ENCODE measurements at places on chromosomes 1 and 21.

- no peak for DNase-seq
Observed at GRCh38 chr1:228363686-228364067, 43.0 kb downstream of the TRIM11 start.

GRCh38 chr1:202656057-202656456 lies 54.2 kb downstream of the SYT2 start:
- DNase-seq = peak; percentile 45

DNA sequence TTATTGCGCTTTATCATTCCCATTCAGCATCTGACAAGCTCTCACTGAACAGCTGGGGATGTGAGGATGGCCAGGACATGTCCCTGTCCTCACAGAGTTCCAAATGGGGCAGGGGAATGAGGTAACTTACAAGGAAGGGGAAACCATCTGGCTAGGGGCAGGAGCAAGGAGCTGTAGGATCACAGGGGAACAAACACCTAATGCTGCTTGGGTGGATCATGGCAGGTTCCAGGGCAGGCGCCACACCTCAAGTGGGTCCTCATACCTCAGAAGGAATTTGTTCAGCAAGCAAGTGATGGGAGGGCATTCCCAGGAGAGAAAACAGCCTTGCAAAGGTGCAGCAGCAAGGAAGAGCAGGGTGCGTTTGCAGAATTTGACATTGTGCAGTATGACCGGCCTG lies 35.1 kb upstream of the GRIK3 start:
- no peak for DNase-seq

- DNase-seq = peak; percentile 20
Observed at GRCh38 chr1:228094432-228095016, 8.6 kb downstream of the C1orf35 start.

DNA sequence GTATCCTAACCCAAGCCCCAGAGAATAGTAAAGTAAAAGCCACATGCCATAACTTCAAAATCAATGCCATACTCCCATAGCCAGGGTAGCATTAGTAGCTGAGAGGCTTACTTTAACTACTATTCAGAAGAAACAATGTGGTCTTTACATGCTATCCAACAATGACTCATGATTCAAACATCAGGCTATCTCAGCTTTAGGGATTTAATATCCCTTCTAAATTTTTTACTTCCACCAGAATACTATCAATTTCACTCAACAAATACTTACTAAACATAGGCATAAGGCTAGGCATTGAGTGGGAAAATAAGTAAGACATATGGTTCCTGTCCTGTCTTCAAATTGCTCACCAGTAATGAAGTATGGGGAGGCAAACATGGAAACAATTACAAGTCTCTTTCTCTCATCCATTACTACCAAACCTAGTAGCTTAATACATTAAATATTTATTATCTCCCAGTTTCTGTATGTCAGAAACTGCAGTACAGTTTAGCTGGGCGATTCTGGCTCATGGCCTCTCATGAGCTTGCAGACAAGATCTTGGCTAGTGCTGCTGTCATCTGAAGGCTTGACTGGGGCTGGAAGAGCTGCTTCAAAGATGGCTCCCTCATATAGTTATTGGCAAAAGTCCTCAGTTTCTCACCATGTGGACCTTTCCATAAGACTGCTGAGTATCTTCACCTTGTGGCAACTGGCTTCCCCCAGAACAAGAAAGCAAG lies 30.7 kb downstream of the EVI5 start:
- no peak for DNase-seq

DNA sequence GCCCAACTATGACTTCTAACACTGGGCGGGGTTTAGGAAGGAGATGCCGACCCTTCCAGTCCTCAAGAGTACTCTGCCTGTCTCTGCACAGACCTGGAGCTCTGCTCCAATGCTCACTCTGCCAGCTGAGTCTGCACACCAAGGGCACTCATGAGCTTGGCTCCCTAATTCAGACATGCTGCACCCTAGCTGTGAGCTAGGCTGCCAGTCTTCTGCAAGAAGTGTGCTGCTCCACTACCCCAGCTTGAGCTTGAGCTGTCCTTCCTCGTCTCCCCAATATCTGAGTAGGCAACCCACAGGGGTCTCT lies 13.2 kb downstream of the TP53BP2 start:
- DNase-seq = peak; percentile 77

- DNase-seq = no peak
Observed at GRCh38 chr1:213934649-213935048, 53.1 kb upstream of the PROX1 start.

DNA sequence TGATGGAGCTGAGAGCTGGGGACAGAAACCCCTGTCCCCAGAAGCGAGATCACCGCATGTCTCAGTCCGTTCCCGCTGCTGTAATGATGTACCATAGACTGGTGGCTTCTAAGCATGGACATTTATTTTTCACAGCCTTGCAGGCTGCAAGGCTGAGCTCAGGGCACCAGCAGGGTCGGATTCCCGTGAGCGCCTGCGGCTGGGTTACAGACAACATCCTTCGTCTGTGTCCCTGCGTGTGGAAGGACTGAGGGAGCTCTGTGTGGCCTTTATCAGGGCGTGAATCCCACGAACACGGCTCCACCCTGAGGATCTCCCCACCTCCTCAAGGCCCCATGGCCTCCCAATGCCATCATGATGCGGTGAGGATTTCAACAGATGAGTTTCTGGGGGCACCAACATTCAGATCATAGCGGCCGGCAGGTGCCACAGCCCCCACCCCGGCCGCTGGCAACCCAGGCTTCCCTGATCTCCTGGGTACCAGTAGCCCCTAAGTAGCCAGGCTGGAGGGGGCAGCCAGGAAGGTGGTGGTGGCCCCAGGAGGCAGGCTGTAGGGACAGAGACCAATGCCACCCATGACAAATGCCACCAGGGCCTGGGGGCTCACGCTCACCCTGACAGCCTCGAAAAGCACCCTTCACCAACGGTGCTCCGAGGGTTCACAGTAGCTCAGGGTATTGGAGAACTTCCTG lies 104.4 kb downstream of the CRYAA start:
- DNase-seq = no peak

DNA sequence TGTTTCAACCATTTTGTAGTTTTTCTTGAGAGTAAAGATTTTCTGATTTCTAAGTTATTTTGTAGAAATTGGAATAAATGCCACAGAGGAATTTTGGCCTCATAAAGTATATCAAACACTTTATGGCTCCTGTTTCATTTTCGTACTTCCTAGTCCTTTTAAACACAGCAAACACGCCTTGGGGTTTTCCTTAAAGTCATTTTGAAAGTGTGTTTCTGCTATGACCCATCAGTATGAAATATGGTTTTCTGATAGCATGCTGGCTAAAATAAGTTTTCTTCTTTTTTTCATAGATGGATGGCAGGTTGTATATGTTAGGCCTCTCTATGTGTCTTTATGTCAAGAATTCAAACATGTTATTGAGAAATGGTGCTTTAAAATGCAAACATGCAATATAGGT lies 940.1 kb upstream of the TMPRSS15 start:
- DNase-seq = no peak

GRCh38 chr1:165645654-165646366 lies 14.8 kb downstream of the MGST3 start:
- DNase-seq = no peak

- no peak for DNase-seq
Observed at GRCh38 chr1:101004670-101005069, 20.9 kb downstream of the DPH5 start.

DNA sequence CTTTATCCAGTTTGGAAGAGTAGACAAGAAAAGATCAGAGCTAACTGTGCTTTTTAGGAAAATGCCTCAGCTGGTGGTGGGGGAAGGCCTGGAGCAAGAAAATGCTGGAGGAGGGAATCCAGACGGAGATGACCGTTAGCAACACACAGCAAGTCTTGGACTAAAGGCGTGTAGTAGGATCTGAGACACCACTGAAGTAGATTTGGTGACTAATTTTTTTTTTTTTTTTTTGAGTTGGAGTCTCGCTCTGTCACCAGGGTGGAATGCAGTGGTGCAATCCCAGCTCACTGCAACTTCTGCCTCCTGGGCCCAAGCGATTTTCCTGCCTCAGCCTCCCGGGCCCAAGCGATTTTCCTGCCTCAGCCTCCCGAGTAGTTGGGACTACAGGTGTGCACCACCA lies 41.2 kb downstream of the LPAR3 start:
- no peak for DNase-seq

GRCh38 chr1:29112705-29113412 lies 10.8 kb downstream of the TMEM200B start:
- DNase-seq = no peak

GRCh38 chr1:62450301-62450700 lies 13.5 kb downstream of the USP1 start:
- DNase-seq = no peak

- DNase-seq = no peak
Observed at GRCh38 chr21:30491963-30492428, at the start of gene KRTAP19-3. Gene KRTAP19-3 (minus strand): TSS chr21:30492013. CDS start chr21:30491957, 56 bp downstream.

Measured in NB4 (cell line).